ENCODE measurements at places on chromosomes 4 and X.

DNA sequence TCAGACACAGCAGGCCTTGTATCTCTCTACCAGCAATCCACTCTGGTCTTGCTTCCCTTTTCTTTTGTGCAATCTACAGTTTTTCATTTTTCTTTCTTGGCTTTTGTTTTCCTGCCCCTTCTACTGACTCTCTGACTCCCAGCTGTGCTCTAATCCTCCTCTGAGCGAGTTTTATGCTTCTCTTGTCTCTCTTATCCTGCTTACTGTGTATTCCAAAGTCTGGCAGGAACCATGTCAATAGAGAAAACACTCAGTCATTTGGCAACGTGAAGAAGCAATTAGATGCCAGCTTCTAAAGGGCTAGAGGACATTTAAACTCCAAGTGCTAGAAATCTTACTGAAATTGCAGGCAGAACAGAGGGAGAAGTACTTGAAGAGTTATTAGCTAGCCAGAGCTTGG, 984.6 kb upstream of the TENM3 start:
- DNase-seq: no peak

DNA sequence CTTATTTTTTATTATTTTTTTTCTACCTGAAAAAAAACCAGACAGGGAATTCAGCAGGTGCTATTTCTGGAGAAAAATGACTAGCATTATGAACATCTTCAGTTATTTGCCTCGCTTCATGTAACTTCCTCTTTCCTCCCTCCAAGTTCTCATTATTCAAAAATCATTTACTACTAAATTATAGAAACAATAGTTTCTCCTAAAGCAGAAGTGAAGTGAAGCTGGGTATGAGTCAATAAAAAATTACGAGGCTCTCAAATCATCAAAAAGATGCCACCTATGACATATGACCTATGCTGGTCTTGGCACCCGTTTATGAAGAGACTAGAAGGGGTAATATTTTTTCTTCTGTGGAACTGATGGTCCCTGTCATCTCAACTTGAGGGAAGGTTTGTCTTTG, 145.0 kb upstream of the AADAT start:
- DNase-seq: no peak

DNA sequence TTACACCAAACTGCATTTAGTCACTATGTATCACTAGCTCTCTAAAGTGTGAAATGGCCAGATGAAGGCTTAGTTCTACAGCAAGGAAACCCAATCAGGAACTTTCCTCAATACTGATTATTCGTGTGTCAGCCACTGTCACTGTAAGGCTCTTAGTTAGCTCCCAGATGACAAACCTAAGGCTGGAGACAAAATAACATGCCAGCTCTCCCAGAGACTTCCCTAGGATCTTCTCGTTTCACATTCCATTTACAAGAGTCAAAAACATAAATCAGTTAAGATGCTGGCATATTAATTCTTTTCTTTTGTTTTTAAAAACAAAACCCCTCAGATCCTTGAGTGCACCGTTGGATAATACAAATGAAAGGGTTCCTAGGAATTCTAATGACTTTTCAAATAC, 88.2 kb upstream of the TFDP3 start:
- no peak for DNase-seq

GRCh38 chr4:108492816-108493595, 127.4 kb upstream of the RPL34 start:
- no peak for DNase-seq

DNA sequence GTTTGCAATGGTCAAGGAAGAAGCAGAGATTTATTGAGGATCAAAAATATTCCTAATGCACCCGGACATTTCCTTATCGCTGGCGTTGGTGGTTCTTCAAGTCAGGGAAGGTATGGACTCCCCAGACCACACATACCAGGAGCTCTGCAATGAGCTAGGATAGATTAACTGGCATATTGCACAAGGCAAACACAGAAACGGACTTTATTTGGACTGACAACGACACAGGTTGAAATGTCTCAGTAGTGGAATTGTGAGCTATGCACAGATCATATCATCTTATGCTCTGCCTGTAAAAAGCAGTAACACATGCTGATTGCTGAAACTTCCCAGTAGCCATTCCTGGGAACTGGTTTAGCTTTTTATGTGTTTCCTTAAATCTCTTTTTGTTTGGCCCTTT, 1.7 kb downstream of the TSPAN7 start:
- DNase-seq: no peak

- DNase-seq: no peak
Observed at GRCh38 chr4:9988363-9988749, 32.9 kb downstream of the SLC2A9 start.
